Fibroblast of skin of abdomen (primary cell): ENCODE measurements at places on chromosomes 7 and 10.

DNA sequence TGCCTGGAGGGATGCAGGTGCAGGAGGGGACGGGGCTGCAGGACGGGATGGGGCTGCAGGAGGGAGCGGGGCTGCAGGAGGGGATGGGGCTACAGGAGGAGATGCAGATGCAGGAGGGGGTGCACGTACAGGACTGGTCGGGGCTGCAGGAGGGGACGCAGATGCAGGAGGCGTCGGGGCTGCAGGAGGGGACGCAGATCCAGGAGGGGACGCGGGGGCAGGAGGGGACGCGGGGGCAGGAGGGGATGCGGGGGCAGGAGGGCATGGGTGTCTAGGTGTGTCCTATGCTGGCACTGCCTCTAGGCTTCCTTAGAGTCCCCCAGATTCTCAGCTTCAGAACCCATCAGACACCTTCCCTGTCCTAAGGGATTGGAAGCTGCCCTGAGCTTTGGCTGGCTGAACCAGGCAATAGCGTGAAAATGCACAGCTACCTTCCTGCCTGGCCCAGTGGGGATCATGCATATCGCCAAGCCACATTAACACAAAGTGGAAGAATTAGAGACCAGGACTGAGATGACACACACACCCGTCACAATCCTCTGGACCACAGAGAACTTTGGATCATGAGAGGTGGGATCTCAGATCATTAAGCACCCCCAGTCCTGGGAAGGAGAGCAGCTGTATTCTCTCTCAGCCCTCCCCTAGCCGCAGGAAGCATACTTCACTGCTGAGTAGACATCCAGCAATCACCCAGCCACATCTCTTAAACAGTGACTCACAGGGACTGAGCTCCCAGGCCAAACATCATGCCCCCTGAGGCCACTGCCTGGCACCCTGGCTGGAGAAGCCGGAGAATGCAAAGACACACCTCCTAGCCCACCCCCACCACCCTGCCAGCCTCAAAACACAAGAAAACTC, 67.3 kb downstream of the VWA2 start:
- peak; percentile 94 for DNase-seq

DNA sequence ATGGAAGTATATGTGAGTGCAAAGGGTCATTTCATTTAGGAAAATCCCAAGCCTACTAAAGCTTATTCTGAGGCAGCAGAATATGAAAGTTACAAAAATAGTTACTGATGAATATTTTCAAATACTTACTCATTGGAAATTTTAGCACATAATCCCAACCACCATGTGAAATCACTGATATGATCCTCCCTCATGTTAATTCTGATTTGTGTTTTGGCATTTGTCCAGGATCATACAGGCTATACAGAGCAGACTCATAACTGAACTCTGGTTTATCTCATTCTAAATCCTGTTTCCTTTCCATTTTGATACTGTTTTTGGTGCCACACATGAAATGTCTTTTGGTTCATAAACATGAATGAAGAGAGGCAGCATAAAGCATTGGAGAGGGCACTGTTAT, 3.4 kb upstream of the FAM24B start:
- no peak for DNase-seq

DNA sequence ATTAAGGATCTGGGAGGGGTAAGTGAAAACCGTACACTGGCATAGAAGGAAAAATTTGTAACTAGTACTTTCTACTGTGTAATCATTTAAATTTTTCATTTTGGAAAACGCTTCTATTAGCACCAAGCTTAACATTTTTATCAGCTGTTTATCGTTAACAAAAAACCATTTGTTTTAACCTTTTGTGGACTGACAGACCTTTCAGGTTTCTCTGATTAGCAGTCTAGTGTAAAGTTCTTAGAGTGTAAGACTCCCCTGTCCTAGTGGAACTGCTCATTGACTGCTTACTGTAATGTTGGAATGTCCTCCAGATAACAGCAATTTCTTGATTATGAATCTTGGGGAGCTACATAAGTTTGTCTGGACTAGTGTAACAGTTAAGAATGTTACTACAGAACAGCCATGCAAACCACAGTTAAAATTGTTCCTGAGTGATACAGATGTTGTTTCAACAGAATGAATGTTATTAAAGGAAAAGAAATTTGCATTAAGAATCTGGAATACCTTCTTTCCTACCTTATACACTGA, 2.0 kb downstream of the DBF4 start:
- peak; percentile 25 for DNase-seq

- peak; percentile 51 for DNase-seq
Measured at GRCh38 chr10:101065481-101066145, 3.8 kb downstream of the KAZALD1 start.

DNA sequence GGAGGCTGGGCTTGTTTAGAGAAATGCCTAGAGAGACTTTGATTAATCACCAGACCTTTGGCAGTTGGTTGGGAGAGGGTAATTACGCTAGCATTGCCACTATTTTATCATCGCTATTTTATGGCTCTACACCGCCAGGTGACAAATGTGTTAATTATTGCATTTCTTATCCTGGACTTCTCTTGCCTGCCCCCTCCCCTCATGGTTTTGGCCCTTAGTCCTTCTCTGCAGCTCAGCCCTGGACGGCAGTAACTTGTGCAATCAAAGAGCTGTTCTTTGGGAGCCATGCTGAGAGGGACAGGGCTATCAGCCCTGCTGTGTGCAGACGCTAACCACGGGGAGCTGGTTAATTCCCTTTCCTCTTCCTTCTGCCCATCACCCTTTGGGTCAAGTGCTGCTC, 585.0 kb downstream of the AUTS2 start:
- DNase-seq, result no peak

GRCh38 chr10:84704101-84704500, 375.7 kb downstream of the CCSER2 start:
- DNase-seq, result no peak

- DNase-seq, result no peak
Measured at GRCh38 chr10:3832022-3832786, 47.2 kb upstream of the KLF6 start.

DNA sequence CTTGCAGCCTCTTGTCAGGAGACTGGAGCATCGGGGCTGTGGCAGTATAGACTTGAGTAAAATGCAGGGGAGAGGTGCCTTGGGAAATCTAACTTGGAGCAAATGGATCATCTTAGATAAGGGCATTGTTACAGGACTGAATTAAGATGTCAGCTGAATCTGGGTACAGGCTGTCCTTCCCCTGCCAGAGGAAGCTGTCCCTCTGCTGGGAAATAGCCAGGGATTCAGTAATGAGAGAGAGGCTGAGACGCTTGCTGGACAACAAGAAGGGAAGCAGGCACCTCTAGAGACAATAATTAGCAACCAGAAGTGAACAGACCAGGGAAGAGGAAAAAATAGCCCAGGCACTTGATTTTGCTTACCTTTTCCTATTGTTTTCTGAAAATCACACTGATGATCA, 20.7 kb upstream of the RAPGEF5 start:
- no peak for DNase-seq

DNA sequence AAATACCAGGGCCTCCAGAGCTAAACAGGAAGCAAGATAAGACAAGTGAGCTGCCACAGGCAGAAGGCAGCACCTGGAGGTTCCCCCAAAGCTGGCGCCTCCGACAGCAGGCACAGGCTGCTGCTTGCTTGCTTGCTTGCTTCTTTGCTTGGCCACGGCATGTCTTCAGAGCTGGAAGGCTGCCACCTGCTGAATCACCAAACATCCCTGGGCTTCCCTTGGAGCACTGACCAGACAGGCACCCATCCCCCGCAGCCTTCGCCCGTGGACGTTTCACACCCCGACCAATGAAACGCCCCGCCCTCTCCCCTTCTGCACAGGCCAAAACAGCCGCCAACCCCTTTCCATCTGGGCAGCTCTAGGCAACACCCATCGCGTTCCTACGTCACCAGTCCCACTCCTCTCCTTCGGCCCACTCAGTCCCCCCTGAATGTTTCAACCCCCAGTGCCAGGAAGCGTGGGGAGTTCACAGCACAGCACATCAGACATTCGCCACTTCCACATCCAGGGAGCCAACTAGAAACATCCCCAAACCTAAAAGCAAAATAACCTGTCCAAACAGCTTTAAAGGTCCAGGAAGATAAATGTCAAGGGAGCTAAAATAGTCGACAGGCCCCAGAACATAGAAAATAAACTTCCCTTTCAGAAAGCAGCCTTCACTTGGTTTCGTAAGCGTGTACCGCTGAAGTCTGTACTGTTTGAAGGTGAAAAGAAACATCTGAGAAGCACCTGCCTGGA, 1.6 kb downstream of the SGMS1 start:
- DNase-seq, result peak; percentile 94
